ENCODE measurements at places on chromosomes 5 and 9. TPM values are rescaled to one million over a fixed set of nuclear protein-coding genes. Genes with fewer than 3 reads are reported as not detected.

PCDHB4 gene
- not detected for total RNA-seq

MOCS2 gene
- total RNA-seq = 19.0 TPM

ZNF354C gene
- 12.5 TPM for total RNA-seq

GRCh38 chr9:135043345-135043744, 44.1 kb upstream of the OLFM1 start:
- no peak overlapping the region for H3K27ac ChIP-seq
- no peak for DNase-seq
- no peaks in the 10 kb centered on the region for H3K4me1 ChIP-seq
- no peaks in the 10 kb centered on the region for H3K36me3 ChIP-seq

DNA sequence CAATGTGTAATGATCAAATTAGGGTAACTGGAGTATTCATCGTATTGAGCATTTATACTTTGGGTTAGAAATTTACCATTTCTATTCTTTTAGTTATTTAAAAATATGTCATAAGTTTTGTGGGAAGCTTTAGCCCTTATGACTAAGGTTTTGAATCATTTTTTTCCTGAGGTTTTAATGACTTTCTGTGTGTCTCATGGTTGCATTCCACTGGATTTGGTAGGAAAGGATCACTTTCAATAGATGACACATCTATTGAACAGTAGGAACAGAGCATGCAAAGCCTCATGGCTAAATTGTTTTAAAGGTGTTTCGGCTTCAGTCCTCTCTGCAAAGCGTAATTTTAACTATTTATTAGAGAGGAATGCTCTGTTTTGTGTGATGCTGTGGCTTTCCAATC, 512.4 kb upstream of the CHD1 start:
- H3K4me3 ChIP-seq = no peak overlapping the region
- no peaks in the 10 kb centered on the region for H3K4me1 ChIP-seq
- no peak overlapping the region for H3K27ac ChIP-seq
- no peaks in the 10 kb centered on the region for H3K36me3 ChIP-seq
- H3K27me3 ChIP-seq = no peaks in the 10 kb centered on the region
- DNase-seq = no peak

GRCh38 chr5:157890836-157891597, 32.1 kb upstream of the CLINT1 start:
- no peak for DNase-seq
- no peak overlapping the region for H3K27ac ChIP-seq
- no peaks in the 10 kb centered on the region for H3K36me3 ChIP-seq

- no peak overlapping the region for H3K4me3 ChIP-seq
- no peaks in the 10 kb centered on the region for H3K36me3 ChIP-seq
- no peak for DNase-seq
- no peak overlapping the region for H3K27ac ChIP-seq
- no peaks in the 10 kb centered on the region for H3K27me3 ChIP-seq
These were observed 1042.3 kb downstream of the CDH12 start for GRCh38 chr5:21810737-21811316.

- H3K27me3 ChIP-seq = peaks cover 10% of the 10 kb centered on the region
- no peaks in the 10 kb centered on the region for H3K36me3 ChIP-seq
- no peak overlapping the region for H3K4me3 ChIP-seq
- no peaks in the 10 kb centered on the region for H3K4me1 ChIP-seq
These were observed 18.8 kb upstream of the FCN1 start for GRCh38 chr9:134936346-134937163.

- no peak overlapping the region for H3K27ac ChIP-seq
- peaks cover 3% of the 10 kb centered on the region for H3K36me3 ChIP-seq
- H3K4me1 ChIP-seq = peaks cover 25% of the 10 kb centered on the region
- DNase-seq = no peak
- no peak overlapping the region for H3K4me3 ChIP-seq
These were observed 19.1 kb downstream of the IQGAP2 start for GRCh38 chr5:76422227-76422626.

- DNase-seq = no peak
- peak overlapping the region; percentile 62 for H3K4me3 ChIP-seq
- no peak overlapping the region for H3K27ac ChIP-seq
- H3K4me1 ChIP-seq = peaks cover 8% of the 10 kb centered on the region
These were observed 172.2 kb downstream of the ERCC6L2 start for GRCh38 chr9:96047741-96048103.

Data from activated T-cell treated with anti-CD3 and anti-CD28 coated beads, Interleukin-2, amount 50 U/mL, for 72 hours (primary cell).